ENCODE measurements at places on chromosomes 13 and 19. TPM values are rescaled to one million over a fixed set of nuclear protein-coding genes. Genes with fewer than 3 reads are reported as not detected.

DNA sequence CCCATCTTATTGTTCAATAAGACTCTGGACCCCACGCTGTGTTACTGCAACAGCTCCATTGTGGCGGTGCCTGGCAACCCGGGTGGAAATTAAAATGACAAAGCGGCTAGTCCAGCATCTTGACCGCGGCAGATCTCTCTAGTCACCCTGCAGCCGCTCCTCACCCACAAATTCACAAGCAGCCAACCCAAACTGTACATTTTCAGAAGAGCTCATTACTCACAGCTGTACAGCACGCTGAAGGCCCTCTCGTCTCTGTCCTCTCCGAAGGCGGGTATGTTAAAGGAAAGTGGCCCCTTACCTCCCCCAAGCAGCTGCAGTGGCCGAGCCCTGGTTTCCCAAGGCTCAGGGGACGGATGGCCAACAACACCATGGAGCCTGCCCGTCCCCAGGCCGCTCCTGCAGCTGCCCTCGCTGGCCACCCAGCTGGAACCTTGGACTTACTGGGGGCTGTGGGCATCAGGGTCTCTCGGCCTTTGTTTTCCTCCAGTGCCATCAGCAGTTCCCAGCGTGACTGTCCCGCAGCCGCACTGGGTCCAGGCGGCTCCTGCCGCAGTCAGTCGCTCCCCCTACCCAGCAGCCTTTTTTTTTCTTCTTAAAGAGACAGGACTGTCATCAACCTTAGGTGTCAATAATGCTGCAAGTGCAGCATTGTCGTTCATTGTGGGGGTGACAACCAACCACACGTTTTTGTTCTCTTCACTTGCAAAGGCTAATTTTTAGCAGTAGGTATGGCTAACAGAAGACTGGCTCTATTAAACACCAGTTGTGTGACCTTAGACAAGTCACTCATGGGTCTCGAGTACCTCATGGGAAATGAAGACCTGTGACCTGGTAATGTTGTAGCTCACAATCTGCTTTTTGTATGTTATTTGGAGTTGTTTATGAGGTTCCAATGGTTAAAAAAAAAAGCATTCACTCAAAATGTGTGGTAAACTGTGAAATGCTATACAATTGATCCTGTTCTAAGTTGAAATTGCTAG, at the start of gene SACS:
Gene SACS (minus strand): TSS at position 532 of the 983 bp plus-strand sequence. CDS start 22,463 bp downstream, outside the sequence.
- no peak for DNase-seq
- H3K36me3 ChIP-seq, result no peaks in the 10 kb centered on the region
- no peak within 1 kb of the TSS for H3K27ac ChIP-seq

GRCh38 chr19:57078802-57079201, 41.0 kb upstream of the USP29 start:
- peaks cover 2% of the 10 kb centered on the region for H3K36me3 ChIP-seq
- no peak overlapping the region for H3K27ac ChIP-seq
- H3K4me1 ChIP-seq, result no peaks in the 10 kb centered on the region
- no peaks in the 10 kb centered on the region for H3K27me3 ChIP-seq
- no peak overlapping the region for H3K4me3 ChIP-seq

DNA sequence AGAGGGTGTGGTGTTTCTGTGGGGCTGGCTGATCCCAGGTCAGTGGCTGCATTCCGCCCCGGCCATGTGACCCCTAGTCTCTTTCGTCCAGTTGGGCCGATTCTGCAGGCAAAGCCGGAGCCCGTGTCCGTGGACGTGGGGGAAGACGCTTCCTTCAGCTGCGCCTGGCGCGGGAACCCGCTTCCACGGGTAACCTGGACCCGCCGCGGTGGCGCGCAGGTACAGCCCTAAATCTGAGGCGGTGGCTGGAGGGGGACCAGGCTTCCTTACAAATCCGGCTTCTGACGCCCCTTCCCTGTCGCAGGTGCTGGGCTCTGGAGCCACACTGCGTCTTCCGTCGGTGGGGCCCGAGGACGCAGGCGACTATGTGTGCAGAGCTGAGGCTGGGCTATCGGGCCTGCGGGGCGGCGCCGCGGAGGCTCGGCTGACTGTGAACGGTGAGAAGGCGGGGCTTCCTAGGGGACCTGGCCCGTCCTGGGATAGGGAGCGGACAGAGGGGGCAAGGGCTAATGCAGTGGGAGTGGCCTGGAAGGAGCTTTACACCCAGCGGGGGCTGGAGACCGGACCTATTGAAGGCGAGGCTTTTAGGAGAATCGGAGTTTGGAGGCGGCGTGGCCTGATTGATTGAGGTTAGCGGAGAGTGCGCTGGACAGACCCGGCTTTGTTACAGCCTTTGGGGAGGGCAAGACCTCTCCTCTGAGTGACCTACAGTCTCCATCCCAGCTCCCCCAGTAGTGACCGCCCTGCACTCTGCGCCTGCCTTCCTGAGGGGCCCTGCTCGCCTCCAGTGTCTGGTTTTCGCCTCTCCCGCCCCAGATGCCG, 4.3 kb downstream of the KIRREL2 start:
- no peak for DNase-seq
- peaks cover 5% of the 10 kb centered on the region for H3K4me1 ChIP-seq

GRCh38 chr13:20337884-20338551, 105.9 kb upstream of the GJB6 start:
- no peak overlapping the region for H3K27ac ChIP-seq
- no peak for DNase-seq
- H3K36me3 ChIP-seq, result no peaks in the 10 kb centered on the region
- H3K27me3 ChIP-seq, result peaks cover 8% of the 10 kb centered on the region
- no peak overlapping the region for H3K4me3 ChIP-seq
- peaks cover 2% of the 10 kb centered on the region for H3K4me1 ChIP-seq

DNA sequence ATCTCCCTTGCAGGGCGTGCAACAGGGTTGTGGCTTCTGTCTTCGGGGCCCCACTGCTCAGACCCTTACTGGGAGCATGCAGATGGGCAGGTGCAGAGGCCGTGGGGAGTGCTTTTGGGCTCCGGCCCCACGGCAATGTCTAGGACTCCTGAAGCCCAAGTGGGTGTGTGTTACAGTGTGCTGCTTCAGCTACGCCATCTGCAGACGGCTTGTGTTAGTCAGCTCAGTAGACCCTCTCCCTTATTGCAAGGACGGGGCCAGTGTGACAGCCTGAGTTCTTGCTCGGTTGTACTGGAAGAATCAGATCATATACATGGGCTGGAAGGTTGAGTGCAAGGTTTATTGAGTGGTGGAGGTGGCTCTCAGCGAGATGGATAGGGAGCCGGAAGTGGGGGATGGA, 39.3 kb downstream of the DNAJC3 start:
- no peaks in the 10 kb centered on the region for H3K4me1 ChIP-seq
- DNase-seq, result no peak
- peaks cover 51% of the 10 kb centered on the region for H3K36me3 ChIP-seq
- H3K4me3 ChIP-seq, result no peak overlapping the region
- H3K27me3 ChIP-seq, result no peaks in the 10 kb centered on the region

GRCh38 chr13:30334663-30335386, 27.5 kb upstream of the KATNAL1 start:
- peak; percentile 21 for DNase-seq
- H3K27me3 ChIP-seq, result no peaks in the 10 kb centered on the region
- H3K4me1 ChIP-seq, result peaks cover 17% of the 10 kb centered on the region
- peaks cover 12% of the 10 kb centered on the region for H3K36me3 ChIP-seq
- H3K4me3 ChIP-seq, result no peak overlapping the region

GRCh38 chr13:33931397-33932311, 113.7 kb downstream of the RFC3 start:
- DNase-seq, result no peak
- H3K4me1 ChIP-seq, result no peaks in the 10 kb centered on the region
- H3K4me3 ChIP-seq, result no peak overlapping the region
- H3K27me3 ChIP-seq, result no peaks in the 10 kb centered on the region

DNA sequence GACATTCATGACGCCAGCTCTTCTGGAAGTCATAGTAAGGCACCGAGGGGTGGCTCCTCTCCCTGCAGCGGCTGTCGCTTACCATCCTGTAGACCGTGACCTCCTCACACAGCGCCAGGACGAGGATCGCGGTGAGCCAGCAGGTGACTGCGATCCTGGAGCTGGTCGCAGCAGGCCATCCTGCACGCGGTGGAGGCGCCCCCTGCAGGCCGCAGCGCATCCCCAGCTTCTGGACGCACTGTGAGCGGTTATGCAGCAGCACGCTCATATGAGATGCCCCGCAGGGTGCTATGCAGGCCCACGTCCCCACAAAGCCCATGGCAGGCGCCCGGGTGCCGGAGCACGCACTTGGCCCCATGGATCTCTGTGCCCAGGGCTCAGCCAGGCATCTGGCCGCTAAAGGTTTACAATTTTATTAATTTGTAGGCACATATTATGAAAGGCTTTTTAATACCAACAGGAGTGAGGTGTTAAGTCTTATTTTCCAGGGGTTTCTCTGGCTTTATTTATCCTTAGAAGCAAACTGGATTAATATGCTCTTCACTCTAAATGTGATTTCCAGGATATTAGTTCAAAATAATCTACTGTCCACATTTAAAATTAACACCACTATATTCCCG, 35.6 kb upstream of the PSPC1 start:
- H3K27me3 ChIP-seq, result no peaks in the 10 kb centered on the region
- DNase-seq, result peak; percentile 42
- no peaks in the 10 kb centered on the region for H3K4me1 ChIP-seq
- H3K27ac ChIP-seq, result no peak overlapping the region
- H3K36me3 ChIP-seq, result peaks cover 34% of the 10 kb centered on the region

DNA sequence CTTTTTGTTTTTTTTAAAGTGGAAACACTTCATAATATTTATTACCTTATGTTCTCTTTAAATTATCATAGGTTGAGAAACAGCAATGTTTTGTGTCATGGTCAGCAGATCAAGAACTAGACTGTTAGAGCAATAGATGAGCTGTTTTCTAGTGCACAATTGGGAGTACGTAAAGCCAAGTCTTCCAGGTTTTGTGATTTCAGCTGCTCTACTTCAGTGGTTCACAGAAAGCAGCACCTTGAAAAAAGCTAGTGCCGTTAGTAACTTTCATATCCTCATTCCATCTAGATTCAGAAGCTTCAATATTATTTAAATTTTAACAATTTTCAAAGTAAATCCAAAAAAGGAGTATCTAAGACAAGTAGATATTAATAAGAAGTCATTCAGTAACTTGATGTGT, 1.9 kb downstream of the GPR18 start:
- H3K27me3 ChIP-seq, result no peaks in the 10 kb centered on the region
- H3K36me3 ChIP-seq, result peaks cover 48% of the 10 kb centered on the region
- H3K4me1 ChIP-seq, result peaks cover 61% of the 10 kb centered on the region
- H3K27ac ChIP-seq, result peak overlapping the region; percentile 40
- DNase-seq, result no peak
- peak overlapping the region; percentile 71 for H3K4me3 ChIP-seq

DNA sequence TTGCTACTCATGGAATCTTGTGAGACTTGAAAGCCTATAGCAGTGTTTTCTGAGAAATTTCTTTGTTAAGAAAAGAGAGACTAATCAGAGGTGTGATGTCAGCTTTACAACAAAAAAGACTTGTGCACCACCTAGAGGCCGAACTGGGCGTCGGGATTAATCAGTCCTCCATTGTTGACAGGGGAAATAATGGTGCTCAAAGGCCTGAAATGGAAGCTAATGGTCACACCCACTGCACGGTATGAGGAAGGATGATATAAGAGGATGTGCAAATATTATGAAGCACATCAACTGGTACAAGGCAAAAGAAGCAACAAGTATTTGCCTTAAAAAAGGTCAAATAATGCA, 480.2 kb upstream of the MIR17HG start:
- H3K27me3 ChIP-seq, result no peaks in the 10 kb centered on the region
- no peaks in the 10 kb centered on the region for H3K36me3 ChIP-seq
- no peaks in the 10 kb centered on the region for H3K4me1 ChIP-seq
- no peak for DNase-seq

DNA sequence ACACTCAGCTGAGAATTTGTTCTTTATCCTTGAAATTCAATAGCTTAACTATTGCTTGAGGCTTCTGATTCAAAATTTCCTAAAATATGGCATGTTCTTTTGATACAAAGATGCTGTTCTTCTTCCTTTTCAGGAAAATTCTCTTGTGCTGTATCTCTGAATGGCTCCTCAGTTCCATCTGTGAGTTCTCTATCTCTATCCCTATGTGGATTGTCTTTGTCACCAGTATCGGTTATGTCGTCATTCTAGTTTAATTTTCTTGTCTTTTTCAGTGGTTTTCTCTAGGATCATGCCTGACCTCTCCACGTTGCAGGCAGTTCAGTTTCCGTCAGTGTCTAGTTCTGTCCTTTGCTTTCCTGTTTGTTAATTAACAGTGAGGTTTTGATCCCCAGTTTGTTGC, 104.6 kb upstream of the GJB6 start:
- H3K27ac ChIP-seq, result no peak overlapping the region
- H3K4me3 ChIP-seq, result no peak overlapping the region

DNA sequence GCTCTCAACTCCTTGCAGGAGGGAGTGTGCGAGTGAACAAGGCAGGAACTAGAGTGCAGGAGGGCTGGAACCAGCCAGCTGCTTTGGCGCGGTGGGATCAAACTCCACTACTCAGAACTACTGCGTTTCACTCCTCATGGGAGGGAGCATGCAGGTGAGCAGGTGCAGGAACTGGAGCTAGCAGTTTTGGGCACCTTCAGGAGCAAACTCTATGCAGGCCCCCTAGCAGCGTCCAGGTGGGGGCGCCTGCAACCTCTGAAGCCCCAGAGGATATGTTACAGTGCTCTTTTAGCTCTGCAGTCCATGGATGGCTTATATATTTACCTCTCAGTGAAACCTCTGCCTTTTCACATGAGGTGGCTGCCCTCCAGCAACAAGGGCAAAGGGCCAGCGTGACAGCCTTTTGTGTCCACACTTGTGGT, 1303.4 kb downstream of the PCDH9 start:
- H3K4me3 ChIP-seq, result no peak overlapping the region
- H3K4me1 ChIP-seq, result no peaks in the 10 kb centered on the region
- H3K27me3 ChIP-seq, result no peaks in the 10 kb centered on the region
- no peak overlapping the region for H3K27ac ChIP-seq

DNA sequence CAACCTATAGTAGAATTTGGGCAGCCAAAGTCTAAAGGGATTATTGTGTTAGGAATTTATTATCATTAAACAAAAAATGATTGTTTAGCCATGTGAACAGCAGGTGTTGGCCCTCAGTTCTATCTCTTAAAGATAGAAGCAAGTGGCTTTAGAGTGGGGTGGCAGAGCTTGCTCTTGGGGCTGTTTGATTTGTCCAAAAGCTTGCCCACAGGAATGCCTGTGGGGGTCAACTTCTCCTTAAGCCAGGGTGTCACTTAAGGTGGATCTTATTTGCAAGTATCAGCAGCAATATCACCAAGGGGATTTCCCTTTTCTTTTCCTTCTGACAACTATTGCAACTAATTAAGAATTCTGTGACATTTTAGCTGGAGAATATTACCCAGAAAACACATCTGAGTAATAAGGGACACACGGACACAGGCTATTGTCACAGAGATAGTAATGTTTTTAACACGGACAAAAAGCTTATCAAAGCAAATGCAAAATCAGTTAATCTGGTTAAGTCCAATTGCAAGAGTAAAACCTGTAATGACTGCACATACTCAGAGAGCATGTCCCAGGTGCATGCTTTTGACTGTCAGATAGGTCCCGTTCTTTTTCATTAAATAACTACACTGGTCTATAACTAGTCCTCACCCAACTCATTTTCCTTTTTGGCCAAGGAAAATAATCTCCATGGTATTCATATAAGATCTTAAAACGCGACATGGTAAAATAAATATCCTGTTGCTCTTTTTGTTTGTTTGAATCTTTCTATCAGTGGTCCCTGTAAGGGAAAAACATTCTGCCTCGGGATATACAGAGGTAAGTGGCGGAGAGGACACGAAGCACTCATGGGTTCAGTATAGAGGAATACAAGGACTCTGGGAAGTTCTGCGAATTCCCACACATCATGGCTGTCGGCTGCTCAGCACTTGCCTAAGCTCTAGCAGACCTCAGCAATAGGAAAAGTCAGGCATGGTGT, 172.1 kb upstream of the RFC3 start:
- H3K27ac ChIP-seq, result no peak overlapping the region
- H3K4me3 ChIP-seq, result no peak overlapping the region
- no peaks in the 10 kb centered on the region for H3K4me1 ChIP-seq

GGN gene
- total RNA-seq, result 0.40 TPM

HIPK4 gene
- 0.10 TPM for total RNA-seq

CABP5 gene
- not detected for total RNA-seq

ERCC2 gene
- 20.0 TPM for total RNA-seq

TNFSF9 gene
- 5.7 TPM for total RNA-seq
